ENCODE measurements at places on chromosomes 5 and 9.

DNA sequence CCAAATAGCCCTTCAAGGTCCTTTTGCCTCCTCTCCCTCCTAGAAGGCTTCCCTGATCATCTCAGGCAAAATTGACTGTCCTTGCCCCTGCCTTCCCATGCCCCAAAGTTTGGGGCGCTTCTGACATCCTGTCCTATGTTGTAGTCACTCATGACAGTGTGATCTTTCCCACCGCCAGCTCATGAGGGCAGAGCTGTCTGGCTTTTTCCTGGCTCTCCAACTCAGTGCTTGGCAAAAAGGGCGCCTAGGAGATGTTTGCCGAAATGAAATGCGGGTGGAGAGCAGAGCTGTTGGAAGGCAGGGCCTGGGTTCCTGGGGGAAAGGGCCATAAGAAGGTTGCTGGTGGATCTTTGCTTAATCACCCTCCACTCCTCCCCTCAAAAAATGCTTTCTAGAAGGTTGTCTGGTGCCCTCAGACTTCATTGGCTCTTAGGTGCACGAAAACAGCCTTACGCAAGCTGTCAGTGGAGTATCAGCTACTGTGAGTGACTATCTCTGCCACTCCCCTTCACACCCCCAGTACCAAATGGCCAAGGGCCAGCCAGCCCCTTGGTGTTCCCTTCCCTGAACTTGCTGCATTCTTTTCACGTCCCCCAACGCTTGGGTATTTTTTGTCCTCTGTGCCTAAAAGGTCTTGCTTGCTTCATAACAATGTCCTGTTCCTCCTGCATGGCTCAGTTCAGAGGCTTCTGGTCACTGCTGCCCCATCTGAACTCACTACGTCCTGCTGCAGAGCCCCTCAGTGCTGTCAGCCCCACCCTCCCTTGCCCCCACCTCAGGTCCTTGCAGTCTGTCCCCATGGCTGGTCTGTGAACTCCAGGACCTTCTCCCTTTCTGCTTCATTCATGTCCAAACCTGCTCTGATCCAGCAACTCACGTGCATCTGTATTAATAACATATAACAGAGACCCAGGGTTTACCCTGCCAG lies 2.6 kb upstream of the SLC25A51 start:
- DNase-seq: no peak

GRCh38 chr9:136339958-136340310 lies 12.6 kb downstream of the GPSM1 start:
- no peak for DNase-seq

- no peak for DNase-seq
Observed at GRCh38 chr9:37350486-37351190, 71.9 kb upstream of the GRHPR start.

GRCh38 chr9:83342731-83343130 lies 195.5 kb downstream of the FRMD3 start:
- no peak for DNase-seq

- no peak for DNase-seq
Observed at GRCh38 chr5:120614531-120615180, 150.6 kb downstream of the PRR16 start.

DNA sequence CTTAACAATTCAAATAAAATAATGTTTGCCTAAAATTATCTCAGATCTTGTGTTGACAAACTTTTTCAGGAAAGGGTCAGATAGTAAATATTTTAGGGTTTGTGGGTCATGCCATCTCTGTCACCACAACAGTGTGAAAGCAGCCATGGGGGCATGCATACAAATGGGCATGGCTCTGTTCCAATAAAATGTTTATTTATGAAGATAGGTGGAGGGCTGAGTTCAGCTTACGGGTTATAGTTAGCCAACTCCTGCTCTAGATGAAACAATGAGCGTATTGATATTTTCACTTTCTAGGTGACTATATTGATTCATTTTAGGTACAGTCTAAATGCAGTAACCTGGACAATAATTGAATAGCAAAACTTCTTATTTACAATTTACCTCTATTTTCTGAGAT lies 533.8 kb upstream of the CLINT1 start:
- DNase-seq: no peak

DNA sequence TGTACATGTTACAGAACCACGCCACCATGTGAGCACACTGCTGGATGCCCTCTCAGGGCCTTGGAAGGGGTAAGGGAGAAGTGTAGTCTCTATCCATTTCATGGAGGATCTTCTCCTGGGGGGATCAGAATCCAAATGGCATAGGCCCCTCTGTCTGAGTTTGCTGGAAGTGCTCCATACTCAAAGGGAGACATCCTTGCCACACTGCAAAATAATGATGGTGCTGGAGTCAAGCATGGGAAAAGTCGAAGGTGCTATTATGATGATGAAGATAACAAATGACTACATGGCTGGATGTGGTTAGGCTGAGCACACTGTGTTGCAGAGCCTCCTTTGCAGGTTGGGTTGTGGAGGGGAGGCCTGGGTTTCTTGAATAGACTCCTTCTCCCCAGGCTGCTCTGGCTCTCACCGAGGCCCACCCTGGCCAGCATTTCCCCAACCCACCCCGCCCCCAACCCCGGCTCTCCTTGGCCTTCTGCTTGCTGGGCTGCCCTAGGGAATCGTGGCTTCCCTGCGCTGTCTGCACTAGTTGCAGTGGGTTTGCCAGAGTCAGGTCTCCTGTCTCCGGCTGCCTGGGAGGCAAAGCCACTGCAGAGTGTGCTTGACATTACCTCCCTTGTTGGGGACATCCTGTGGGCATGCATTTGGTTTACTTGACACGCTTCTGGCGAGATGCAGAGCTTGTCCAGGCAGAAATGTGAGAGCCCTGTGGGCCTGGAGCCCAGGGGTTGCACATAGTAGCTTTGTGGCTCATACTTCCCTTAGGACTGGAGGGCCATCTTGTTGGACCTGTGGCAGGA lies 3.0 kb downstream of the MVB12B start:
- no peak for DNase-seq

DNA sequence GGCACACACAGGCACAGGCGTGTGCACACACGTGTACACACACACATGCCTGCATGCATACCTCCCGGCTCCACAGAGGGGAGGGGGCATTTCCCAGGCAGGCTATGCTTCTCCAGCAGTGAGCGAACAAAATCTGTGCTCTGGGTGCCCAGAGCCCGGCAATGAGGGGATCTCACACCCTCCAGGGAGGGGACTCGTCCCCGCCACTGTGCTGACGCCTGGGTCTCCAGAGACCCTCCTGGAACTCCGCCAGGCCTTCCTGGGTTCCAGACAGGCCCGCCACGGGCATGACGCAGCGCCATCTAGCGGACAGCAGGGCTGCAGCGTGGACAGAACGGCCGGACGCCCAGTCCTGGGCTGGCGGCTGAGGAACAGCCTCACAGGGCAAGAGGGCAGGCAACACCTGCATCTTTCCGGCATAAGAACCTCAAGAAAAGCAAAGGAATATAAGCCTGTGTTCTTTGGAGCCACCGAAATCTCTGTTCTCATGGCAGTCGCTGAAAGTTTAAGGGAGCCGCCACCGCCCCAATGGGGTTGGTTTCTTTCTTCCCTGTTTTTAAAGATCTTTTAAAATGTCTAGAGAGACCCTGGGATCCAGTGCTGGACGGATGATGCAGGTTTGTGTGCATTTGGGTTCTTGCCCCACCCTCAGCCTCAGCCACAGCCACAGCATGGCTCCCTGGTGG lies 135.6 kb upstream of the PPP1R26 start:
- DNase-seq: peak; percentile 76

- DNase-seq: no peak
Observed at GRCh38 chr5:126542441-126542840, 52.6 kb downstream of the ALDH7A1 start.

- no peak for DNase-seq
Observed at GRCh38 chr5:89187883-89188465, 305.0 kb upstream of the MEF2C start.

DNA sequence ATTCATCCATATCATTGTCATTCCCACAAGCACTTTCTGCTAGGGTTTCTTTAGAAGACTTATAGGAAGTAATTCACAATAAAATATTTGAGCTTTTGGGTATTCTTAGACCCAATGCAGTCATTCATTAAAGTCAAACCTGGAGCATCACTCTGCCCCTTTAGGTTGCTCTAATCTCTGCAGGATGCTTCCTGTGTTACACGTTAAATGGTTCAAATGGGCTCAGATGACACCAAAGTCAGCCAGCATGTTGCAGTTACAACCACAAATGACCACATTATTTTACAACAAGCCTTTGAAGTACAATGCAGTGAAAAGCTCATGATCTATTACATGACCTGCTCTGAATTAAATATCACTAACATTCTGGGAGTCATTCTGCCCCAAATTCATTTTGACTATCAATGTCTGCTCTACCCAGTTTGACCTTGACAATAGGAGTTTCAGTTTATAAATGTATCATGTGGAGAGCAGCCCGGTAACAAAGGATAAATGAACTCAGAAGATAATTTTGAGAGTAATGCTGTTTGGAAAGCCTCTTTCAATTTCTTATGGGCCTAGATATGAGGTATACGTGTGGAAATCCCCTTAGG lies 668.6 kb upstream of the DMAC1 start:
- no peak for DNase-seq

GRCh38 chr9:92404042-92404836 lies at the start of gene OGN:
Gene OGN (minus strand): TSS chr9:92404578. CDS start chr9:92403407, 1,171 bp downstream.
- DNase-seq: no peak

DNA sequence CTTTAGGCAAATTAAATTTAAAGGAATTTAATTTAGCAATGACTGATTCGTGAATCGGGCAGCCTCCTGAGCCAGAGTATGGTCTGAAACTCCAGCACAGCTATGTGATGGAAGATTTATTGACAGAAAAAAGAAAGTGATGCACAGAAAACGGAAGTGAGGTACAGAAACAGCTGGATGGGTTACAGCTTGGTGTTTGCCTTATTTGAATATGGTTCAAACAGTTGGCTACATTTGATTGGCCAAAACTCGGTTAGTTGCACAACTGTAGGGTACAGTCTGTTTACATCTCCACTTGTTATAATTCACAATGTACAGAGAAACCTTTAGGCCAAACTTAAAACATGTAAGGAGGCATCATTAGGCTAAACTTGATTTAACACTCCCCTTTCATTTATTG lies 1716.1 kb upstream of the C9orf72 start:
- no peak for DNase-seq

Measured in progenitor cell of endocrine pancreas (in vitro differentiated cells).